ENCODE measurements at places on chromosomes 1 and 21.

GRCh38 chr1:171800342-171800741, 18.9 kb downstream of the METTL13 start:
- DNase-seq = no peak

GRCh38 chr1:160420881-160421842, 20.8 kb downstream of the VANGL2 start:
- no peak for DNase-seq

DNA sequence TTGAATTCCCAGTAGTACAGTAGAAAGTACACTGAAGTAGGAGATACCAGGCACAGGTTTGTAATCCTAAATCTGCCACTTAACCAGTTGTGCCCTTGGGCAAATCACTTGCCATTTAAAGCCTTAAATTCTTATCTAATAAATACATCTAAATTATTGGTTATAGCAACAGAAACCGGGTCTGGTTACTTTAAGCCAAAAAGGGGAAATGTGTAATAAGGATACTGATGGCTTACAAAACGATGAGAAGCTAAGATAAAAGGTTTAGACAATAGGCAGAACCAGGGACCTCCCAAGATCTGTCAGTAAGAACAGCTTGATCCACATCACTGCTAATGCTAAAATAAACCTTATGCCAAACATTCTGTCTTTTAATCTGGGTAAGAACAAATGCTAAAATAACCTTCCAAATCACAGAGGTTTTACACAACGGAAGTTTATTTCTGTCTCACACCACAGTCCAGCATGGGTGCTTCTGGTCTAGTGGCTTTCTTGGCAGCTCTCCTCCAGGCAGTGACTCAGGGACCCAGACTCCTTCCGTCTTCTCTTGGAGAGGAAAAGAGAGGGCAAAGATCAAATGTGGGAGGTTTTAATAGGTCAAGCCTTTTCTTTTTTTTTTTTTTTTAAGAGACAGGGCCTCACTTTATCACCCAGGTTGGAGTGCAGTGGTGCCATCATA, 16.5 kb upstream of the ZMYM1 start:
- peak; percentile 69 for DNase-seq

DNA sequence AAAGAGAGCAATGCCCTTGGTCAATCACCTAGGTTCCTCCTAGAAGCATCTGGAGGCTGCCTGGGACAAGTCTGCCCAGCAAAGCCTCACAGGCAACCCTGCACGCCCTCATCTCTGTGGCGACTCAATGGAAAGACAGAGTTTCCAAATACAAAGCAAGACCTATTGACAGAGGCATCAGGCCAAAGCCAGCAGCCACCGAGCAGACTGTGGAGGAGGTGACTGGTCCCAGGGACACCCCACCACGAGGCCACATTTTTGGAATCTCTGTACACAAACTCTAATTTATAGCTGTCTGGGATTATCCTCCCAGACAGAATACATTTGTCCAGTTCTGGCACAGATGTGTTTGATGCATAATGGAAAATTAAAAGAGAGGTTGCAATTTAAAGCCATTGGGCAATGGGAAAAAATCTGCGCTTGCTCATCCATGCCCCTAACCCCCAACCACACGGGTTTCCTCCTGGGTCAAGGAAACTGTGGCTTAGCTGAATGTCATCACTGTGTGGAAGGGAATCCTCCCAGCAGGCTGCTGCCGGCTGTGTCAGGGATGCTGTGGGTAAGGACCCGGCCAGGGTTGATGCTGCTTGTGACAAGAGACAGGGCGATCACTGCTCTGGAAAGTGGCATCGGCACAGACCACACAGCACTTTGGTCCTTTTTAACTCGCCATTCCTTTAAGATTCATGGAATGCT, 14.3 kb downstream of the TSPAN2 start:
- no peak for DNase-seq

DNA sequence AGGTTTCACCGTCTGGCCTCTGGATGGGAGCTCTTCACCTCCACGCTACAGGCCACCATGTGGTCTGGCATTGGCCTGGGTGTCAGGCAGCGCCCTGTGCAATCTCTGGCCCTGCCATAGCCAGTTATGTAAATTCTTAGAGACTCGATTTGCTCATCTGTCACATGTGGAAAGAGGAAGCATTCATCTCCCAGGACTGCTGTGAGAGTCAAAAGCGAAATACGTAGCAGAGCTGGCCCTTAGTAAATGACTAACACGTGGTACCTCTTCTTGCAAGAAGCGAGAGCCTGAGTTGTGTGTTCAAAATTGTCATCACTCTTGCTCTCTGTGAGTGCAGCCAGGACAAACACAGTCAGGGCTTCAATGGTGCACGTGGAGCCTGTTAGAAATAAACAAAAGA, 159.0 kb upstream of the BACE2 start:
- peak; percentile 23 for DNase-seq

DNA sequence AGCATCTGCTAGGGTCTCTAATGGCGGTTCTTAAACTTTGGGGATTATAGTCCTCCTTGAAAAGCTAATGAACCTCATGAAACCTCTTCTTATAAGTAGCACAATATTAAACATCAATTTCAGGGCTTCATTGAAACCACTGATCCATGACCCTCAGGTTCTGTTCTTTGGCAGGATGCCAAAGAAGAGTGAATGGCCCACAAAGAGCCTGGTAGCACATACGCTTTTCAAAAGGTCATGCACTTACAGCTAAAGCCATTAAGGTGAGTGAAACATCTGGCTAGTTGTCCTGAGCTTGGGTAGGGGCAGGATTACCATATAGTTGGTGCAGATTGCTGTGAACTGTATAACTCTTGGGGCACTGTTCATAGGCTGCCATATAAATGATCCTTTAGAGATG, 42.3 kb downstream of the MDM4 start:
- DNase-seq = no peak

GRCh38 chr1:110870721-110871388, 2.1 kb upstream of the CD53 start:
- no peak for DNase-seq

GRCh38 chr1:235022981-235023710, 105.5 kb downstream of the TOMM20 start:
- peak; percentile 62 for DNase-seq

GRCh38 chr1:17235135-17235885, 13.6 kb upstream of the PADI3 start:
- DNase-seq = no peak

DNA sequence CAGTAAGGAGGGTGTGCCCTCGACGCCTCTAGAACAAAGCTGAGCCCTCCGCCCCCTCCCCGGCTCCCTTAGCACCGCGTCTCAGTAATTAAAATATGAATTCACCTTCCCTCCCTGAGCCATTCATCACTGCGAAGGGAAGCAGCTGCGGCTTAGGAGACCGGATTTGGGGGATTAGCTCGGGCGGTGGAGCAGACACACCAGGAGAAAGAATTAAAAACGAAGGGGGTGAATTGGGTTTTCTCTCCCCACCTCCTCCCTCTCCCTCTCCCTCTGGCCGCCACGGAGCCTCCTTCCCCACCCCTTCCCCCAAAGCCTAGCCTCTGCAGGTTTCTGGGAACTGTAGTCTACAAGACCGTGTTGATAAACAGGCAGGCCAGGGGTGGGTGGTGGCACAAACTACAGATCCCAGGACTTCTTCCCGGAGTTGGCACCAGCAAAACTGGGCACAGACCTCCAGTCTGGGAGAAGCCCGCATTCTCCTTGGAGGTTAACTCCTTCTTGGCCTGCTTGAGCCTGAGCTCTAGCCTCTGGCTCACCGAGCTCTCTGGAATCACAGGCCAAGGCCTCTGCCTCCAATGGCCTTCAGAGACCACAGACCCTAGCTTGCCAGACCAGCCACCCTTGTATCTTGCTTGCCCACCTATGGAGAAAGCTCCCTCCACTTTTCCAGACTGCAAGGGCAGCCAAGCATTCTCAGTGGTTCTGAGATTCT, 10.8 kb downstream of the BLACAT1 start:
- DNase-seq = no peak

DNA sequence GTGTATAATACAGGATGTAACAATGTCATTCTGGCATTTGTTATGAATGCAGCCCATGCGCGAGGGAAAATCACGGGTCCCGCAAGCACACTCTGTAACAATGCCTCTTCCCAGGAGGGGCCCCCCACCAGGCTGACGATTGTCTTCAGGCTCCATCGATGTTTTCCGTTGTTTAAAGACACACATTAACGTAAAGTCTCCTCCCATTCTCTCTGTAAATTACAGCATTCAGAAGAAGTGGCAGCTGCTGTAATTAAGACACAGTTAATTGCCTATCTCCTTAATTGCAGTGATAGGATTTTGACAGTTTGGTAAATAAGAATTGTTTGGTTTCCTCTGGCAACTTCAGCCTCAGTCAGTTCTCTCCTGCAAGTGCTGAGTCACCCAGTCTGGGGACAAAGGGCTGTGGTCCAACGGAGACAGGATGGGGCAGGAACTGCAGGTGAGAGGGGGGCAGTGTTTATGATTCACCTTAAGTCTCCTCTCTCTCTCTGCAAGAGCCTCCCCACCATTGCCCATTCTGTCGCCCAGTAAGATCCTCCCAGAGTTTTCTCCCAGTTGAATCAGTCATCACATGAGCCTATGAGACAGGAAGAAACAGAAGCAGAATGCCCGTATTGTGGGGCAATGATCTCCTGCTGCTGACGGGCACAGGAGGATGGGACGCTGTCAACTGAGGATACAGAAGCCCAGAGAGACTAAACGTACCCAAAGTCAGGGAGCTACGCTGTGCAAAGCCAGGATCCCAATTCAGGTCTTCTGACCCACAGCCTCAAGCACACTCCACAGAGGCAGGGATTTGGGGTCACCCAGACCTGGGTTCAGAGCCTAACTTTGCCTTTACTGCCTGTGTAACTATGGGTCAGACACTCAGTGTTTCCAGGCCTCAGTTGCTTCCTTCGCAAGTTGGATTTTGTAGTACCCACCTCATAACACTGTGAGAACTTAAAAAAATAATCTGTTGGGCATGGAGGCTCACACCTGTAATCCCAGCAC, 110.0 kb downstream of the ADSS2 start:
- peak; percentile 82 for DNase-seq

GRCh38 chr21:26140164-26140579, 30.4 kb downstream of the APP start:
- peak; percentile 87 for DNase-seq

- DNase-seq = no peak
Observed at GRCh38 chr1:89143484-89143883, 17.6 kb upstream of the GBP2 start.

DNA sequence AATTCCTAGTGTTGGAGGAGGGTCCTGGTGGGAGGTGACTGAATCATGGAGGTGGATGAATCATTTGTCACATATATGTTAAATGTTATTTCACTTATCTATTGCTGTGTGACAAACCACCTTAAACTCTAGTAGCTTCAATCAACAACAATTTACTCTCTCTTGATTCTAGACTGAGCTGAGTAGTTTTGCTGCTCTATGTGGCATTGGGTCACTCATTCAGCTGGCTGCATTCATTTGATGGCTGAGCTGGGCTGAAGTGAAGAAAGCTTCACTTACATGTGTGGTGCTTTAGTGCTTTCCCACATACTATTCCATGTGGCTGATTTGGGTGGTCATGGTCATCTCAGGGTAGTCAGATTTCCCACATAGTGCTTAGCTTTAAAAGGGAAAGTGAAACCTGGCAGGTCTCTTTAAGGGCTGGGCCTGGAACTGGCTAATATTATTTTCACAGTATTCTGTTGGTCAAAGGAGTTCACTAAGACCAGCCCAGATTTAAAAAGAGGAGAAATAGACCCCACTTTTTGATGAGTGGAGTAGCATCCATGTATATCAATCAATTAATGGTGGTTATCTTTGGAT, 10.5 kb downstream of the DNAH14 start:
- peak; percentile 3 for DNase-seq

- no peak for DNase-seq
Observed at GRCh38 chr1:181104042-181104789, 15.7 kb downstream of the IER5 start.

GRCh38 chr1:51564124-51564523, 45.1 kb upstream of the EPS15 start:
- DNase-seq = peak; percentile 77

- no peak for DNase-seq
Observed at GRCh38 chr1:54397980-54398379, 8.2 kb downstream of the SSBP3 start.

GRCh38 chr1:236030534-236030933, 34.4 kb downstream of the NID1 start:
- no peak for DNase-seq

GRCh38 chr1:21175324-21175669, 1.4 kb downstream of the EIF4G3 start:
- DNase-seq = peak; percentile 90

DNA sequence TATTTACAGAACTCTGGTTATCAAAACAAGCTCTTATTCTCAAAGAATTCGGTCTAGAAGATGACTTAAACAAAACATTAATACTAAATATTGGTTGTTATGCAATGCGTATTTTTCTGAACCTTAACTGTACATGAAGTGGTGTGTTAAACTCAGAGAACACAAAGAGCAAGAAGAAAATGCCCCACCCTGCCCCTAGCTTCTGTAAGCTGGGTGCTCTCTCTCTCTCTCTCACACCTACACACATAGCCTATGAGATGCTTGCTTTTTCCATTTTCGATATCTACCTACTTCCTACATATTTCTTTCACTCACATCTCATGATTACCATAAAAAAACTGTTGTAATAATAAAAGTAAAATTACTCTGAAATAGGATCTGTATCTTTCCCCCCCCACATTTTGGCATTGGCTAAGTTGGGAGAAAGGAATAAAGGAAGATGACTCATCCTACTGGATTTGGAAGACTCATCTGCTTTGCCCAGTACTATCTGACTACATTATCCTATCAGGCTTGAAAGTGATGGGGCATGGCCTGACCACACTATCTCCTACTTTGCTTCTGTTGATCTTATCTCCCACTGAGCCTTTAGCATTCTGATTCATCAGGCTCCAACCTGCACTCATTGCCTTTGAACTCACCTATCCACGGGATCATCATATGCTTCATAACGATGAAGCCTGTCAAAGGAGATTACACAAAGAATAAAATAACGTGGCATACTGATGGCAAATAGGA, 2.9 kb downstream of the CRYZ start:
- DNase-seq = no peak

- no peak for DNase-seq
Observed at GRCh38 chr21:45016406-45017038, 57.9 kb upstream of the ADARB1 start.

GRCh38 chr1:153395776-153396175, 4.9 kb upstream of the S100A8 start:
- DNase-seq = no peak

DNA sequence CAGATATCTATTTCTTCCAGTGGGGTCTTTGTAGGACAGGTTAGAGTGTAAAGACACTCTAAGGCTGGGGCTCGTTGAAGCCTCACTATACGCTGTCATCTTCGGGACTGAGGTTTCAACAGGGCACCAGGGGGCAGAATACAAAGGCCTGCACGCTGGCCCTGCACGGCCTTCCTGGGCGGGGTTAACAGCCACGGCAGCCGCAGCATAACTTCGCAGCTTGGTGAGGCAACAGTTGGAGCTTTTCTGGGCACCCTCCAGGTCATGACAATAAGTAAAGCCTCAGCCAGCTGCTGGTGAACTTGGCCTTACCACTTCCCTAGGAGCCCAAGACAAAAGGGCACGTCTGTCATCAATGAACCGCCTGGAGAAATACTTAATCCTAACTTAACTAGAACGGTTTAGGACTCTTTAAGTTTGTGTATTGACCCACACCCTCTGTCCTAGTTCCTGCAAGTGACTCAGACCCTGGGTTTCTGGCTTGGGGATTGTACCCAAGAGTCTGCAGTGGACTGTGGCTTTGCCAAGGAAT, 2.3 kb upstream of the RUNX1 start:
- DNase-seq = peak; percentile 94

- peak; percentile 72 for DNase-seq
Observed at GRCh38 chr1:205983925-205984725, 19.1 kb downstream of the RAB7B start.
